LNCaP clone FGC (cell line): ENCODE measurements at places on chromosomes 4 and X.

DNA sequence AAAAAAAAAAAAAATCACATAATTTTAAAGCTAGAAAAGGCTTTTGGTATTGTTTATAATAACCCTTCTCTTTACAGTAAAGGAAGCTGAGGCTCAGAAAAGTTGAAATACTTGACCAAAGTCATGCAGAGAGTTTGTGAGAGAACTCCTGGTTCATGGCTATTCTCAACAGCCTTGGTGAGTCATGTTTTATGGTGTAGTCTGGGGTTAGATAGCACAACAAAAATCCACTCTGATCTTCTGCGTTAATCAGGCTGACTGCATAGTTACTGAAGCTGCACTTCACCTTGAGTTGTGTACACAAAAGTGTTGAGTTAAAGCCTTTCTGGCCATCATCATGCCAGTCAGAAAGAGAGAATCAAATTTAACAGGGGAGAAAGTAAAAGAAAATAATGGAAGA is 19.3 kb upstream of the SFRP2 start:
- no peak for DNase-seq

GRCh38 chrX:149948016-149948415 is 9.7 kb upstream of the EOLA2 start:
- DNase-seq: no peak

DNA sequence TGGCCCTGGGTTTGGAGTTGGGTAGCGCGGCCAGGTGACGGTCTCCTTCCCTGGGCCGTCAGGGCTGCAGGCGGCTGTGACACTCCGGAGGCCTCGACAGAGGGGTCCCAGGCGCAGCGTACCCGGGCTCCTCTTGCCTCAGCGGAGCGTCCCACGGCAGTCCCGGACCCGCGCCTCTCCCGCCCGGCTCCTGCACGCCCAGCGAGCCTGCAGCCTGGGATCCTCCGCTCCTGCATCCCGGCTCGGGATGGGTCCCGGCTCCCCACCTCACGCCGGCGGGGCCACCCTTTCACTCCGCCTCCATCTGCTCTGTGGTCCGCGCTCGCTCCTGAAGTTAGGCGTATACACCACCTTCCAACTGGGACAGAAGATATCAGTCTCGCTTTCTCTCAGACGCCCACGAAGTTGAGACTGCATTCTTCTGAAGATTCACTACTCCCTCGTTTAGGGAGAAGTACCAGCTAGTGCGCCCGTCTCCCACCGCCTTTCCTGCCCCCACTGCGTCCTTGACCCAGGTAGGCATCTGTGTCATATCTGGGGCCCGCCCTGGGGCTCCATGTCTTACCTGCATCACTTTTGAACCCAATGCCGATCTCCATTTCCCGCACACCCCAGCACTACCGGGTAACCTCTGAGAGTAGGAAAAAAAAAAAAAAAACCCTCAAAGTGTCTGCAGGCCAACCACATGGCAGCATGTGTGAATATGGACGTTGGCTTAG is 32.3 kb upstream of the KDR start:
- DNase-seq: no peak

DNA sequence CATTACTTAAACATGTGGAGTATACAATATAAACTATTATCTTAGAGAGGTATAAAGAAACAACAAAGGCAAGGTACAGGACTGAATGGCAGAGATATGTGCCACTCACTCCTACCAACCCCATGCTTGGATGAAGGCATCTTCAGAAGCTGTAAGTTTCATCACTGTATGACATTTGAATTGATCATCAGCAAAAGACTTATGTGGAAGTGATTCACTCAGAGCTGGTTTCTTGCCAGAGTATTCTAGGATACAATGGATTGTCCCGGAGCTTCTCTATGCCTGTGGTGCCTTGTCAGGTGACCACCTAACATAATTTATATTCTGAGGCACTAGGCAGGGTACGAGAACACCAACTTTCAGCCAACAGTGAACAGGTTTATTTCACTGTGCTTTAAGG is 392.2 kb downstream of the PPP1R2C start:
- no peak for DNase-seq

GRCh38 chrX:69395306-69395705 is 108.8 kb upstream of the NALF2 start:
- no peak for DNase-seq

- no peak for DNase-seq
These were observed 65.8 kb downstream of the TAPT1 start for GRCh38 chr4:16160457-16160856.

DNA sequence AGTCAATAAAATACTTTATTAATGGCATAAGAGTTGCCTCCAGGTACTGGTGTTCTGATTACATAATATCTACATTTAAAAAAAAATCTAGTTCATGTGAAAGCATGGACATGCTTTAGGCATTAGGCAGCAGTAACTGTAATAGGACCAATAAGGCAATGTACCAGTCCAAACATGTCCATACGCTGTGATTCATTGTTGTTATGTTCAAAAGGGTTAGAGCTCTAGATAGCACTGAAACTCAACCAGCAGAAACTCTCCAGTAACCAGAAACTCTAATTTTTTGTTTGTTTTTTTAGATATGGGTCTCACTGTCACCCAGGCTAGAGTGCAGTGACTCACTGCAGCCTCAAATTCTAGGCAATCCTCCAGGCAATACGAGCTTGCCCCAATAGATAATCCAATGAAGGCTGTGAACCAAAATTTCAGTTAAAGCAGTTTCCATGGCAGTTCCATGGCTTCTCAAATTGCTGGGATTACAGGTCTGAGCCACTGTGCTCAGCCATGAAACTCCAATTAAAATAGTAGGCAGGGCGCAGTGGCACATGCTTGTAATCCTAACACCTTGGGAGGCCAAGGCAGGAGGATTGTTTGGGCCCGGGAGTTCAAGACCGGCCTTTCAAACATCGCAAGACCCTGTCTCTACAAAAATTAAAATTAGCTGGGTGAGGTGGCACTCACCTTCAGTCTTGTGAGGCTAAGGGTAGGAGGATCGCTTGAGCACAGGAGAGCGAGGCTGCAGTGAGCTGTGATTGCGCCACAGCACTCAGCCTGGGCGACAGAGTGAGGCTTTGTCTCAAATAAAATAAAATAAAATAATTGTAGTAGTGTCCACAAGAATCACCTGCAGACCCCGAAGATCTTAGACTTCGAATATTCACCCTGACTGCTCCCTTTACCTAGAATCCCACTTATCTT is 36.3 kb downstream of the MGARP start:
- no peak for DNase-seq

GRCh38 chr4:28001698-28002097 is 1141.1 kb downstream of the STIM2 start:
- DNase-seq: no peak

- no peak for DNase-seq
These were observed 37.2 kb upstream of the SCRG1 start for GRCh38 chr4:173436149-173436579.
